ENCODE measurements at places on chromosomes 4 and X.

DNA sequence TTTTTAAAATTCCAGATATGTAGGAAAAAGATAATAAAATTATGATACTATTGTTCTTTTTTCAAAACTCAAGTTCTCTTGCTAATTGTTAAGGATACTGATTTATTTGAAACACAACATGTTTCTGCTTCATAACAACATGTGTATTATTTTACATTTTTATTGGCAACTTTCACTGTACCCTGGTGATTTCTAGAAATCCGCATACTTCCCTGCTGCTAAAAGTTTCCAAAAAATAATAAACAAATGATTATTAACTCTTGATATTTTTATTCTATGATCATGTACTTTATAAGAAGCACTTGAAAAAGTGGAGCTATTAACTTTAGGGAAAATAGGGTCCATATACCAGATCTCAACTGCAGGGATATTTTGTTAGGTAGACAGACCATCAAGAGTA is 71.2 kb upstream of the HCCS start:
- DNase-seq: peak; percentile 70

GRCh38 chr4:79666875-79667274 is 258.8 kb upstream of the GK2 start:
- no peak for DNase-seq

DNA sequence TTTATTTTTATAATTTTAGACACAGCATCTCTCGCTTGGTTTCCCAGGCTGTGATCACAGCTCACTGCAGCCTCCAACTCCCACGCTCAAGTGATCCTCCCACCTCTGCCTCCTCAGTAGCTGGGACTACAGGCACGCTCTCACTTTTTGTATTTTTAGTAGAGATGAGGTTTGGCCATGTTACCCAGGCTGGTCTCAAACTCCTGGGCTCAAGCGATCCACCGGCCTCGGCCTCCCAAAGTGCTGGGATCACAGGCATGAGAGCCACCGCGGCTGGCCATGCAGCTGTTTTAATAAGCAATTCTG is 39.1 kb downstream of the DHRSX start:
- DNase-seq: no peak

DNA sequence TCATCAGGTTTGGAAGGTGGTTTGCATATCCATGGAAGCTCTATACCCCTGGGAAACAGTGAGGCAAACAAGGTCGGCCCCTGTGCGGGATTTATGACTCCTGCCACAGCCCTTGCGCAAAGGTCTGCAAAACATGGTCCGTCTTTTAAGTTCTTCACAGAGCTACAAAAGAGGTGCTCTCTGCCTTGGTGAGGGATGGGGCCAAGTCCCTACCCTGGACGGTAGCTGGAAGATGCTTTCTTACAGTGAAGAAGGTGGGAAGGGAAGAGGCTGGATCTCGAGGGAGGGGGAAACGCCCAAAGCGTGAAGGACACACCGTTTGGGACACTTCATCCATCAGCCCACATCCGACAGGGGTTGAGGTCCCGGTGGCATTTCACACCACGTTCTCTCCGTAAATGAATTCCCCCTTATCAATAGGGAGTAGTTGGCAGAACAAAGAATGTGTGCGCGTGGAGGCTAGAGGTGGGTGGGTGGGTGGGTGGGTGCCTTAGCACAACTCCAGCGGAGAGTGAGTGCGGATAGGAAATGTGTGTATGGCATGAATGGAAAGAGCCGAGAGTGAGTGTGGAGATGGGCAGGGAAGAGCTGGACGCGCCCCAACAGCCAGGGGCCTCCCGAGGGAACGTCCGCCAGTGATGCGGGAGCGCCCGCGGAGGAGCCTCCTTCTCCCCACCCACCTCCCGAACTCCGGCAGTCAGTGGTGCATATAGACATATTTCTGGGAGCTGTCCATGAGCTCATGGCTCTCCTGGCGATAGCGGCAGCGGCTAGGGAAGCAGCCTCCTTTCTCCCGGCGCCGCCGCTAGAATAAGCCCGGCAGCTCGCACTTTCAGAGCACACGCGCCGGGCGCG is 68.3 kb downstream of the LARP7 start:
- DNase-seq: peak; percentile 76

DNA sequence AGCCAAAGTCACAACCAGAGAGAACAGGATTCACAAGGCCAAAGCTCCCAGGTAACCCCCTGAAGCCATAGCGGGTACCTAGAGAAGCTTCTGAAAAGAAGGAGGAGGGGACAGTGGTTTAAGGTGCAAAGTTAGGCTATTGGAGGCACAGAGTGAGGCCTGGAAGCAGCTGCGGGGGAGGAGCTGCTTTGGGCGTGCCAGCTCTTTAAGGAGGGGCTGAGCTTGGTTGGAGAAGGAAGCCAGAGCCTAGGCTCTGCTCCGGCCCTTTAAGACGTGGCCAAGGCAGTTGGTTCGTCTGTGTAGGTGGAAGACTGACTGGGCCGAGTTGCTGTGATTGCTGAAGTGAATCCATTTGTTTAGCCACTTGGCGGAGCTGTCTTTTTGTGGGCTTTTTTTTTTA is 1.5 kb downstream of the KLF8 start:
- DNase-seq: peak; percentile 64

GRCh38 chr4:123250843-123251242 is 145.8 kb upstream of the SPRY1 start:
- DNase-seq: peak; percentile 96

DNA sequence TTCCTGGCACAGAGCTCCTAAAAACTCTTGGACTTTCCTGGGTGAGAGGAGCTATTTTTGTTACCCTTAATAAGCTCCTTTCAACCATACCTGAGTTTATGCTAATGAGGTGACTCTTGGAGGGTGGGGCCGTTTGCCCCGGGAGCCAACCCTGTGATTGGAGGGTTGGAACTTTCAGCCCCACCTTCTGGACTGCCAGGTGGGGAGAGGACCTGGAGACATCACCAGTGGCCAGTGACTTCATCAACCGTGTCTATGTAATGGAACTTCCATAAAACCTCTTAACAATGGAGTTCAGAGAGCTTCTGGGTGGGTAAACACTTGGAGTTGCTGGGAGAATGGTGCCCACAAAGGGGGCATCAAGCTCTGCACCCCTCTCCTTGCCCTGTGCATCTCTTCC is 17.9 kb upstream of the ENPP6 start:
- no peak for DNase-seq

- no peak for DNase-seq
Observed at GRCh38 chr4:123218981-123219380, 177.6 kb upstream of the SPRY1 start.

- no peak for DNase-seq
Observed at GRCh38 chr4:113822555-113823290, 61.2 kb upstream of the CAMK2D start.

DNA sequence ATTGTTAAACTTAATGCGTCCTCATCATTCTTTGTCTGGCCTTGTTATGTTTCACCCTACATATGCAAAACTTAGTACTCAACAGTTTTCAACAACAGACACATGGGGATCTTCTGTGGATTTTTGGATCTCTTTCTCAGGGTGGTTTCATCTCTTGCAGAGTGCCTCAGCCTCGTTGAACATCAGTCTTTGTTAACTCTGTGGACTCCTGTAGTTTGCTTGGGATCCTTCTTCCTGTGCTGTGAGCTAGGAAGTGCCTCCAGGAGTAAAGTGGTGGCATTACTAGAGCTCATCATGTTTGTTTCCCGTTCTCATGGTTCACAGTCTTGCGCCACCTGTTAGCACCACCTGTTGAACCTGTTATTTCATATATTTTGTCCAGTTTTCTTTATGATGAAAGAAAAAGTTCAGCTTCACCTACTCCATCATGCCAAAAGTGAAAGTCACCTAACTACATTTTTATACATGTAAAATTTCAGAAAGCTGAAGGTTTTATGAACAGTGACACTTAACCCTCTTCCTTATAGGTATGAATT is 27.5 kb upstream of the NDUFC1 start:
- no peak for DNase-seq

DNA sequence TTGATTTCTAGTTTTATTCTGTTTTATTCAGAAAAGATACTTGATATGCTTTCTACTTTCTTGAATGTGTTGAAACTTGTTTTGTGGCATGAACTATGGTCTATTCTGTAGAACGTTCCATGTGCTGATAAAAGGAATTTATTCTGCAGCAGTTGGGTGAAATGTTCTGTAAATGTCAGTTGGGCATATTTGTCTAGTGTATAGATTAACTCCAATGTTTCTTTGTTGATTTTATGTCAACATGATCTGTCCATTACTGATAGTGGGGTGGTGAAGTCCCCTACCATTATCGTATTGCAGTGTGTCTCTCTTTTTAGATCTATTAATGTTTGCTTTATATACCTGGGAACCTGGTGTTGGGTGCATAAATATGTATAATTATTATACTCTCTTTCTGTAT is 55.5 kb downstream of the CEP135 start:
- DNase-seq: no peak

DNA sequence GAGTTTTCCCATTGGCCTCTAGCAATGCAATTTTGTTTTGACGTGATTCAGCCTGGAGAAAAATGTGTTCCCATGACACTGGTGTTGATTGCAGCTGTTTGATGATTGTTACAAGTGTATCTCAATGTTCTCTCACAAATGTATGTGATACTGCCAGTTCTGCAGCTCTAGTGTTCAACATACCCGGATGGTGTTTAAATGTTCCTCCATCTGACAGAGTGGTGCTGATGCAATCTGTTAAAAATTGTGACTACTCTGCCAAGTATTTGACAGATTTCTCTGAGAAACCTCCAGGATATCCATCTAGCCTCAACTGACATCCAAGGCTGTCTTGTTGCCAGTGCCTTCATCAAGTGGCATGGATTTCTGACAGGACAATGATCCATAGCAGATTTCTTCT is 657.2 kb upstream of the DIAPH2 start:
- peak; percentile 64 for DNase-seq

- peak; percentile 68 for DNase-seq
Observed at GRCh38 chrX:9257718-9258420, 207.0 kb upstream of the TBL1X start.

GRCh38 chr4:94253036-94253435 is 45.4 kb downstream of the SMARCAD1 start:
- no peak for DNase-seq

GRCh38 chr4:96776920-96777527 is 937.1 kb downstream of the PDHA2 start:
- DNase-seq: no peak

DNA sequence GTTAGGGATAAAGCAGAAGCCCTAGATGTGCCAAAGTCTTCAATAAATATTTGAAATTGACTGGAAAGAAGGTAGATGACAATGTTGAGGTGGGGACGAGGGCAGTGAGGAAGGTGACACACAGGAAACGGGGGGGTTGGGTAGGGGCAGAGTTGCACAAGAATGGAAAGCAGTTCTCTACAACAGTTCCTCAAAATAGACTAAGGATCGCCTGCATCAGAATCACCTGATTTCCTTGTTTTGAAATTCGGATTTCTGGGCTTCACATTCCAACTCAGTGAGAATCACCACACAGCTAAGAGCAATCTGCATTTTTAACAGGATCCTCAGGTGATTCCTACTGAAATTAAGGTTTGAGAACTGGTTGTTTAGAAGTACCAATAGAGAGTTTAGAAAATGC is 70.6 kb downstream of the ARFIP1 start:
- peak; percentile 11 for DNase-seq

- DNase-seq: no peak
Observed at GRCh38 chr4:22174640-22175039, 226.1 kb upstream of the KCNIP4 start.

GRCh38 chrX:34918856-34919255 is 23.7 kb upstream of the FAM47B start:
- DNase-seq: peak; percentile 34

GRCh38 chrX:40628506-40628905 is 5.3 kb downstream of the MPC1L start:
- DNase-seq: no peak

DNA sequence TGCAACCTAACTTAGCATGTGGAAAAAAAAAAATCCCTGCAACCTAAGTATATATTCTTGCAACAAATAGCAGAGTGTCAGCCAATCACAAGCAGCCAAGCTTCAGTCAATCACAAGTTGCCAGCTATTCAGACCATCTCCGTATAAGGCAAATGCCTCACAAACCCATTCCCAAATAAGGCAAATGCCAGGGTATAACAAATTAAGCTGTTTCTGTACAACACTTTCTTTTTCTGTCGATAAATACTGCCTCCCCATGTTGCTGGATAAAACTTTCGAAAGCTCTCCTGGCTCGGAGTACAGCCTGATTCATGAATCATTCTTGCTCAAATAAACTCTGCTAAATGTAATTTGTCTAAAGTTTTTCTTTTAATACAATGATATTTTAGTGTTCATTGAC is 460.7 kb upstream of the SMIM31 start:
- DNase-seq: no peak

- DNase-seq: no peak
Observed at GRCh38 chr4:186910385-186910784, 186.7 kb upstream of the FAT1 start.

- DNase-seq: no peak
Observed at GRCh38 chr4:89007338-89007939, 49.5 kb downstream of the FAM13A start.

DNA sequence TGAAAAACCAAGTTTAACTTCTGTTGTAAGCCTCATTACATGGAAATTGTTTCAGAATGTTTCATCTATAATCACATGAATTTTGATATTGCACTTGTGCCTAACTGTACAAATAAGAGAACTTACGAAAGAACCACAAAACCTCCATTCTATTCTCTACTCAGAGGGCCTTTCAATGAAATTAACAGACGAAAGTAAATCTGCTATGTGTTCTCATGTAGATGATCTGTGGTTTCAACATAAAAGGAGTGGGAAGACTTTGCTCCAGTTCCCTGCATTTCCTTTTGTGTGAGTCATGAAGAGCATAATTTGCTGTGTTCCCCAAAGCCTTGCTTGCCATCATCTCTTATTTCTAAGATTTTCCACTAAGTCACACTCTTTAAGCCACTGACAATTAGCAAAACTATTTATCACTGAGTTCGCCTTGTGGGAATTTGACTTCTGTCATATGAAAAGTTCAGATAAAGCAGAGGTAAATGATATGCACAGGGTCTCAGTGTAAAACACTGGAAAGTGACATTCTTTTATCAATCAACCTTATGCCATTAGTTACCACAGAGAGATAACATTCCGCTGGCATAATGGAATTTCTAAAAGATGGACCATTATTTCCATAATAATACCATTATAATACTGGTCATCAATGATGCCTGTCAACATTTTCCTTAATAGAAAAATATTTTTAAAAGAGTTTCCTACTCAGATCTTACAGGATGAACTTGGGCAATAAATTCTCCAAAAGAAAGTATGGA is 329.8 kb downstream of the NR3C2 start:
- DNase-seq: no peak

- DNase-seq: no peak
Observed at GRCh38 chrX:7215842-7216241, 67.9 kb upstream of the PUDP start.

- no peak for DNase-seq
Observed at GRCh38 chr4:6449746-6450369, 22.6 kb downstream of the PPP2R2C start.

- no peak for DNase-seq
Observed at GRCh38 chr4:3262208-3263052, 13.5 kb downstream of the MSANTD1 start.

GRCh38 chrX:53403535-53403934 is 18.9 kb downstream of the SMC1A start:
- no peak for DNase-seq

GRCh38 chr4:126431049-126431448 is 1116.3 kb downstream of the FAT4 start:
- DNase-seq: no peak

GRCh38 chr4:1583051-1583785 is 100.9 kb downstream of the FAM53A start:
- no peak for DNase-seq

- DNase-seq: no peak
Observed at GRCh38 chrX:53813670-53814440, 127.3 kb upstream of the HUWE1 start.
